Liver (tissue), 10 donors: ENCODE measurements at places on chromosomes 2 and 18. TPM values are rescaled to one million over a fixed set of nuclear protein-coding genes. Genes with fewer than 3 reads are reported as not detected.

The CABYR gene
- total RNA-seq = 0.19 TPM

The TMEM163 gene
- 0.33 TPM for total RNA-seq

The OXER1 gene
- 5.9 TPM for total RNA-seq

The FN1 gene
- 1,402 TPM for total RNA-seq

The SMYD1 gene
- total RNA-seq = not detected

The TMEM198 gene
- total RNA-seq = 1.1 TPM

The MFF gene
- 34.6 TPM for total RNA-seq

The NEU4 gene
- total RNA-seq = 52.7 TPM

The DES gene
- 0.23 TPM for total RNA-seq

The MRO gene
- 2.8 TPM for total RNA-seq

The DTNA gene
- 1.6 TPM for total RNA-seq

The MYO7B gene
- total RNA-seq = 1.1 TPM

The CLEC4F gene
- 0.25 TPM for total RNA-seq

The ARMC9 gene
- total RNA-seq = 2.2 TPM

The FSHR gene
- not detected for total RNA-seq

The SERPINB4 gene
- not detected for total RNA-seq

GRCh38 chr2:198312596-198313483 lies 508.4 kb downstream of the PLCL1 start:
- H3K4me1 ChIP-seq = no peaks in the 10 kb centered on the region
- H3K4me3 ChIP-seq = no peak overlapping the region
- DNase-seq = no peak

- no peaks in the 10 kb centered on the region for H3K36me3 ChIP-seq
- H3K27ac ChIP-seq = no peak overlapping the region
- no peak overlapping the region for H3K4me3 ChIP-seq
- no peaks in the 10 kb centered on the region for H3K4me1 ChIP-seq
- DNase-seq = no peak
These were observed 63.8 kb downstream of the PDE11A start for GRCh38 chr2:178008636-178009289.

DNA sequence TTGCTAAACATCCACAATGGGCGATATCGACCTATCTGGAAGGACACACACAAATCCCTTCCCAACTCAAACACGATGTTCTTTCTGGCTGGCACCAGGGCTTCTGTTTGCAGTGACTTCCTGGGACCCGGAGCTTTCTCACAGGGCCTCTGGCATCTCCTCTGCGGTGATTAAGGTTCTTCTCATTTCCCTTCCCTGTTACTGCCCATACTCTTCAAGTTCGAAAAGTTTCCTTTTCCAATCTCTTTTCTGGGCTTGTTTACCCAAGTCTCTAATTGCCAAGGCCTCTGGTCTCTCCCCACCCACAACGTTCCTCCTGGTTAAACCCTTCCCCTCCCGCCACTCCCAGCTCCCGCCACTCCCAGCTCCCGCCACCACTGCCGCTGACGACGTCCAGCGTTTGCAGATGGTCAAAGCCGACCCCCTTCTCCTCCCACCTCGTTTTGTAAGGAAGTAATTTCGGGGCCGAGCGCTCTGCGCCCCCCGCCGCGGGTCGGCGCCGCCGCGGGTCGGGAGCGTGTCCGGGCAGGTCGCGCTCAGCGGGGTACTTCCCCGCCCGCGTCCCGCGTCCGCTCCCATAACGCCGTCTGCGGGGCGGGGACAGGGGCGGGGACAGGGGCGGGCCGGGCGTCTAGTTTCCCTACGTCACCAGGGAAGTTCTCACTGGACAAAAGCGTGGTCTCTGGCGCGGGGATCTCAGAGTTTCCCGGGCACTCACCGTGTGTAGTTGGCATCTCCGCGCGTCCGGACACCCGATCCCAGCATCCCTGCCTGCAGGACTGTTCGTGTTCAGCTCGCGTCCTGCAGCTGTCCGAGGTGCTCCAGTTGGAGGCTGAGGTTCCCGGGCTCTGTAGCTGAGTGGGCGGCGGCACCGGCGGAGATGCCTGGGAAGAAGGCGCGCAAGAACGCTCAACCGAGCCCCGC lies at the start of gene PMAIP1:
PMAIP1 (plus strand) TSS at position 699 of the 924 bp plus-strand sequence; CDS start at position 881, 182 bp downstream.
- H3K4me1 ChIP-seq = peaks cover 6% of the 10 kb centered on the region
- no peaks in the 10 kb centered on the region for H3K27me3 ChIP-seq
- H3K36me3 ChIP-seq = no peaks in the 10 kb centered on the region
- DNase-seq = peak; percentile 93
- H3K27ac ChIP-seq = peak within 1 kb of the TSS; percentile 53
- H3K4me3 ChIP-seq = peak within 1 kb of the TSS; percentile 57

GRCh38 chr2:127577503-127577902 lies 42.0 kb downstream of the MYO7B start:
- H3K4me1 ChIP-seq = no peaks in the 10 kb centered on the region
- no peak overlapping the region for H3K27ac ChIP-seq
- H3K4me3 ChIP-seq = no peak overlapping the region
- DNase-seq = peak; percentile 27
- no peaks in the 10 kb centered on the region for H3K27me3 ChIP-seq

DNA sequence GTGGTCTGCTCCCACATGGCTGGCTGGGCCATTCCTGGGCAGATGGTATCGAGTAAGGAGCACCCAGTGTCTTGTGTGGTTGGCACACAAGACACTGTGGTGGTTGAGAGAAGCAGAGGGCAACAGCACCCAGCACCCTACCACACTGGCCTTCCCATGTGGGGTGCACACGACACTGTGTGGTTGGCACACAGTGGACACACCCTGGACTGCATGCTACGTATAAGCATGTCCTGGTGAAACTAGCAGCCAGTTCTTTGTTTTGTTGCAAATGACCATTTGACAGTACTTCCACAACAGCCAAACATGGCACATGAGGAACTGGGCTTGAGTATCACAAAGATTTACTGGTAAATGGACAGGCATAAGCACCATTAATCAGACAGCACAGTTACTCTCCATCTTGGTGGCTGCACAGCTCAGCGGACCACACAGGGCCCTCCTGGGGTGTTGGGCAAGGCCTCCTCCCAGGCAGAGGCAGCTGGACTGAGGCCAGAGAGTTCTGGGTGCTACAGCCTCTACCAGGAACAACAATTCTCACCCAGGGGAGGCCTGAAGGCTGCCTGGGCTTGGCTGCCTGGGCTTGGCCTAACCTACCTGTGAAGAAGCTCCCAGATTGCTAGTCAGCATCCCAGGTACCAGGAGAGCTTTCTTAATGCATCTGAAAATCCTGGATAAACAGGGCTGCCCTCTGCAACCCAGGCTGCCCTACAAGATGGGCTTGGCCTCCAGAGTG lies 59.3 kb upstream of the ALPP start:
- no peak overlapping the region for H3K4me3 ChIP-seq
- DNase-seq = peak; percentile 30
- H3K4me1 ChIP-seq = no peaks in the 10 kb centered on the region
- no peak overlapping the region for H3K27ac ChIP-seq
- no peaks in the 10 kb centered on the region for H3K36me3 ChIP-seq

DNA sequence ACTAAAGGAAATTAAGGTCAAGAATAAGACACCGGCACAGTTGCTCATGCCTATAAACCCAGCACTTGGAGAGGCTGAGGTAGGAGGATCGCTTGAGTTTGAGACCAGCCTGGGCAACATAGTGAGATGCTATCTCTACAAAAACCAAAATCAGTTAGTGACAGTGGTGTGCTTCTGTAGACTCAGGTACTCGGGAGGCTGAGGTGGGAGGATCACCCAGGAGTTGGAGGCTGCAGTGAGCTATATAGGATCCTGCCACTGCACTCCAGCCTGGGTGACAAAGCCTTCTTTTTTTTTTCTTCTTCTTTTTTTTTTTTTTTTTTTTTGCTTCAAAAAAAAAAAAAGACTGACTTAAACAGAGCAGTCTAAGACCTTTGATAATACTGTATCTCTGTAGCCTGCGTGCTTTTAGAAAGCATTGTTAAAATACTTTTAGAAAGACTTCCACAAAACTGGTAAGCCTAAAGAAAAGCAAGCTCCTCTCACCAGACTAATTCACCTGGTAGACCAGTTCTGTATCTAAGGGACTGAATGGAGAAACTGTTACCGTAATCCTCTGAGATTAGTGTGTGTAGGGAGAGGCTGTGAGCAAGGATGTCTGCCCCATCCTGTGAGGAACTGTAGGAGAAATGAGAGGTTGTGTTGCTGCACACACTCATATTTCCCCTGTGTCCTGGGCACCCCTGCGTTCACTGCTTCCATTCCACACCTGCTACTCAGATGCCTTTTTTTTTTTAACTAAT lies 10.8 kb downstream of the RAB12 start:
- H3K4me3 ChIP-seq = no peak overlapping the region
- H3K36me3 ChIP-seq = no peaks in the 10 kb centered on the region
- H3K27me3 ChIP-seq = no peaks in the 10 kb centered on the region

- H3K36me3 ChIP-seq = no peaks in the 10 kb centered on the region
- no peak overlapping the region for H3K4me3 ChIP-seq
- H3K27me3 ChIP-seq = no peaks in the 10 kb centered on the region
- H3K4me1 ChIP-seq = peaks cover 32% of the 10 kb centered on the region
- H3K27ac ChIP-seq = peak overlapping the region; percentile 39
- DNase-seq = no peak
These were observed 69.6 kb upstream of the RND3 start for GRCh38 chr2:150557020-150557600.

GRCh38 chr18:48184118-48184517 lies 225.1 kb downstream of the ZBTB7C start:
- no peaks in the 10 kb centered on the region for H3K4me1 ChIP-seq
- H3K27ac ChIP-seq = no peak overlapping the region
- H3K27me3 ChIP-seq = no peaks in the 10 kb centered on the region
- H3K36me3 ChIP-seq = no peaks in the 10 kb centered on the region
- no peak overlapping the region for H3K4me3 ChIP-seq

DNA sequence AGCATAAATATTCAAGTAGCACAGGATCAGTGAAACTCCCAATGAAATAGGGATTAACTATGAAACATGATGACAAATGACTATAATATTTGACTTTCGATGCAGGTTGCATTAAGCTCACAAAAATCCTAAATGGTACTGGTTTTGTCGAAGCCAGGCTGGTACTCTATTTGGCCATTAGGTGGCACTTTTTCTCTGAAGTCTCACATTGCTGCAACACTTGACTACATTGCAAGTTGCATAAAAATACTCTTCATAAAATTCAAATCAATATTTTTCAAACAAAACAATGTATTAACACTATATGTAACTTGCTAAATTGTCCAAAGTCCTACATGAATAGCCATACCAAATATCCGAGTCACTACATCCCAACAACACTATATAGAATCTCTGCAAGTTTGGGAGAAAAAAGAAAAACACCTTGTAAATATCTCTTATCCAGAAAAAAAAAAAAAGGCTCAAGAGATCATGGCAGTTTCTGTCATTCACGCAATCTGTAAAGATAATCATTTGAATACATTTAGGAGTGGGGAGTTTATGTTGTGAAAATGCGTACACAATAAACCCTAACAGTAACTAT lies 9.5 kb downstream of the RTTN start:
- H3K27ac ChIP-seq = no peak overlapping the region
- no peaks in the 10 kb centered on the region for H3K27me3 ChIP-seq
- H3K4me1 ChIP-seq = peaks cover 10% of the 10 kb centered on the region
- no peak for DNase-seq
- peaks cover 11% of the 10 kb centered on the region for H3K36me3 ChIP-seq

- H3K36me3 ChIP-seq = no peaks in the 10 kb centered on the region
- H3K4me1 ChIP-seq = no peaks in the 10 kb centered on the region
- no peak overlapping the region for H3K4me3 ChIP-seq
- no peak overlapping the region for H3K27ac ChIP-seq
These were observed 47.8 kb upstream of the SLC4A10 start for GRCh38 chr2:161576421-161576820.
